DMS 273 treated with DMSO at 0.1 percent for 48 hours (cell line): ENCODE measurements at places on chromosomes 2 and 18.
A peak's percentile ranks its signal among the peaks of the same experiment; 100 is the strongest.

- DNase-seq = no peak
Measured at GRCh38 chr2:23509596-23510292, 124.8 kb downstream of the KLHL29 start.

DNA sequence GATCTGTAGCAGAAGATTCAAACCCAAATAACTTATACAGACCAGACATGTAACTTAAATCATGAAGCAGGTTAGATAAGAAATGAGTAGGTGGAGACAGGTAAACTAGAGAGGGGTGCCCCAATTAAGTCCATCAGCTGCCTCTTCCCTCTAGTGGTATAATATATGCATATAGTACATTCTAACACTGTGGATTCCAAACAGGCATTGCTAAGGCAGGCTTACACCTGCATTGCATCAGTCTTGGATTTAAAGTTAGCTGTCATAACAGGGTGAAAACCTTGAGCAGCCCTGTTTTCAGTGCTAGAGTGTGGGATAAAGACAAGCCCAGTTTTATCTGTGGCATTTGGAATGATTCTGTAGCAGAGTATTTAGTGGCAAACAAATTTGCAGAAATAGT is 63.4 kb downstream of the NYAP2 start:
- DNase-seq = no peak

- no peak for DNase-seq
Measured at GRCh38 chr2:172588931-172589330, 33.0 kb downstream of the PDK1 start.

- DNase-seq = no peak
Measured at GRCh38 chr18:78625847-78626246, 353.8 kb upstream of the SALL3 start.

DNA sequence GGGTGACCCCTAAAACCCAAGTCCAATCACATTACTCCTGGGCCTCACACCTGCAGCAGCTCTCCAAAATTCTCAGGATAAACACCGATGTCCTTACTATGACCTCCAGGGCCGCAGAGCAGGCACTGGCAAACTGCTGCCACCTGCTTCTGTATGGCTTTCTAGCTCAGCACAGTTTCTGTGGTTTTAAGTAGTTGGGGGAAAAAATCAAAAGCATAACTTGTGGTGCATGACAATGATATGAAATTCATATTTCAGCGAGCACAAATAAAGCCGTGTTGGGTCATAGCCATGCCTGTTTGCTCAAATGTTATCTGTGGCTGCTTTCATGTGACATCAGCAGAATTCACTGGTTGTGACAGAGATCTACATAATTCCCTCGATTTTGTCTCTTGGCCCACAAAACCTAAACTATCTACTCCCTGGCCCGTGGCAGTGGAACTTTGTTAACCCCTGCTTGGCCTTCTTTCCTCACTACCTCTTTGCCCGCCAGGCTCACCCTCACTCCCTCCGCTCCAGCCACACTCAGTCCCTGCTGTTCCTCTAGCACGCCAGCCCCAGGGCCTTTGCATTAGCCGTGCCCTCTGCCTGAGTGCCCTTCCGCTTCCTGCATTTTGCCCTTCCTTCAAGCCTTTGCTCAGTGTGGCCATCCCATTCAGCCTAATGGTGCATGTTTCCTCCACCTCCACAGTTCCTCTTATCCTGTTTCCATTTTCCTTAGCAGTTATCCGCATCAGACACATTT is 108.3 kb downstream of the AGAP1 start:
- no peak for DNase-seq

GRCh38 chr2:228681426-228681825 is 499.9 kb upstream of the SPHKAP start:
- DNase-seq = peak; percentile 4

GRCh38 chr2:21467910-21468309 is 344.1 kb downstream of the TDRD15 start:
- no peak for DNase-seq

DNA sequence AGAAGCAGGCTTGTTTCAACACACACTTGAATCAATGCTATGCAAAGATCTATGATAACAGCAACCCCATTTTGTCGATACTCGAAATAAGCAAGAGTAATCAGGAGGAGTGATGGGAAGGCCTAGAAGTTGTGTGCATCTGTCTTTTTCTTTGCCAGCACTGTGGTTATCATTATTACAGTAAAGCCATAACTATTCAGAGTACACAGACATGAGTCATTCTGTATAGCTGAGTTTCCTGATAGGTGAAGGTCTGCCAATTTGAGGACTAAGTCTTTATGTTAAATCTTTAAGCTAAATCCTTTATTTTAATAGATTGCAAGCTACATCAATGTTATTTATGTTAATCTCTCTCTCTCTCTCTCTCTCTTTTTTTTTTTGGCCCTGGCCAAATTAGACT is 1344.4 kb upstream of the CELF4 start:
- no peak for DNase-seq

- no peak for DNase-seq
Measured at GRCh38 chr2:113875135-113875534, 14.8 kb upstream of the ACTR3 start.
